ENCODE measurements at places on chromosomes 1 and 21.

- DNase-seq, result peak; percentile 93
Observed at GRCh38 chr1:109620841-109621286, 1.2 kb downstream of the AMPD2 start.

DNA sequence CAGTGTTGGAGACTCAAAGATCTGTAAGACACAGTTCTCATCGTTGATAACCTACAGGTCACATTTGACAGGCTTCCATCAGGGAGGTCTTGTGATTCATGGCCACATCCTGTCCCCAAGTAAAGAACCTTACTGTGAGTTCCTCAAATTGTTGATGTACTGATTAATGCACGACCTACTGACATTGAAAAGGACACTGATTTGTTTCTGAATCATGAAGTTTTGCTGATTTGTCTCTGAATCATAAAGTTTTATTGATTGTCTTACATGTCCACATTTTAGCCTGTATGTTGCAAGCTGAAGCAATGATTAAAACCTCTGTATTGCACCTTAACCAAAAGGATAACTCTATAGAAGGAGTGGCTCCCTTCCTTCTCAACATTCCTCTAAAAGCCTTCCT lies 476.3 kb upstream of the RUNX1 start:
- no peak for DNase-seq

- DNase-seq, result no peak
Observed at GRCh38 chr1:78009276-78009675, 4.5 kb downstream of the DNAJB4 start.

GRCh38 chr1:109193653-109194590 lies 19.8 kb upstream of the SARS1 start:
- DNase-seq, result peak; percentile 66

DNA sequence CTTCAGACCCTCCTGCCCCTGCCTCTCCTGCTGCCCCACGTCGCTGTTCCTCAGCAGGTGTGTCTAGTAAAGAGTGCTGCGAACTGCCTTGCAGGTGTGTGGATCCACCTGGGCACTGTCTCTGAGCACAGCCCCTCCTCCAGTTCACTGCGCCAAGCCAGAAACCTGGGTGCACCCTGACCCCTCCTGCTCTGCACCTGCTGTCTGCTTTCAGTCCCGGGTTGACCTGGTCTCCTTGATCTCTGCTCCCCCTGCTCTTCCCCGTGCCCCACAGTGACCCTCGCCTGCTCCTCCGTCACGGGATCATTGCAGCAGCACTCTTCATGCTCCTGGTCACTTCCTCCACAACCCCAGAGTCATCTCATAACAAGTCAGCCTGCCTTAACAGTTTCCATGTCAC lies 6.5 kb downstream of the A3GALT2 start:
- no peak for DNase-seq

GRCh38 chr1:115306146-115306545 lies 31.9 kb downstream of the NGF start:
- no peak for DNase-seq

- no peak for DNase-seq
Observed at GRCh38 chr1:1313500-1314236, 5.3 kb downstream of the PUSL1 start.

- no peak for DNase-seq
Observed at GRCh38 chr1:62599044-62599443, 1.7 kb downstream of the ANGPTL3 start.

DNA sequence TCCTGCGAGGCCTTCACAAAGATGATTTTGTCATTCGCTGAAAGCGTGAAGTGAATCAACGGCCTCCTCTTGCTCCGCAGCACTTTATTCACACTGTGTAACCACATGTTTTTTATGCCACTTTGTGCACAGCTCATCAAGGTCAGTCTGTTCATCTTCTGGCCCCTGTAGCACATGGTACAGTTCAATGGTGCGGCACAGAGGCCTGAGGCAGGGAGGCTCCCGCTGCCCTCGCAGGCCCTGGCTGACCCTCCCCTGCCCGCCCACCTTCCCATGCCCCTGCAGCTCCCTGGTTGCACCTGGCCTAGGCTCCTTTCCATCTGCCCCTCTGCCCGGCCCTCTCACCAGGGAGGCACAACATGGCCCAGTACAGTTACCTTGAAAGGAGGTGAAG lies 87.5 kb downstream of the CD247 start:
- no peak for DNase-seq
